ENCODE measurements at places on chromosomes 5 and 9. TPM values are rescaled to one million over a fixed set of nuclear protein-coding genes. Genes with fewer than 3 reads are reported as not detected.

Gene CARTPT
- polyA plus RNA-seq, result not detected

Gene CDO1
- not detected for polyA plus RNA-seq

Gene MEIKIN
- polyA plus RNA-seq, result not detected

Gene ZFP37
- polyA plus RNA-seq, result 1.4 TPM

Gene FOXD1
- polyA plus RNA-seq, result not detected

Gene TAL2
- not detected for polyA plus RNA-seq

Gene TMEM232
- polyA plus RNA-seq, result not detected

Gene AQP7
- not detected for polyA plus RNA-seq

Data from naive thymus-derived CD8-positive, alpha-beta T cell (primary cell).